ENCODE measurements at places on chromosomes 6 and 20.

DNA sequence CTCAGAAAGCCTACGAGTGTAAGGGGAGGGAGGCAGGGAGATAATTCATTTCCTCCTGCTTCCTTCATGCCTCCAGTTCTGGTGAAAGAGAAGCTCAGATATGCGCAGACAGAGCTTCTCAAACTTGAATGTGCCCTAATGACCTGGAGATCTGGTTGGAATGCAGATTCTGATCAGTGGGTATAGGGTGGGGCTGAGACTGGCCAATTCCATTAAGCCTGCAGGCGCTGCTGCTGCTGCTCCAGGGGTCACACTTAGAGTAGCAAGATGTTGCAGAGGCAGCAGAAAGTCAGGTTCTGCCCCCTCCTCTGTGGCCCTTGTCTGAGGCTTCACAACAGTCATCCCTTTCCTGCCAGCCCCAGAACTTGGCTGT lies 161.0 kb downstream of the DHX35 start:
- DNase-seq = no peak

DNA sequence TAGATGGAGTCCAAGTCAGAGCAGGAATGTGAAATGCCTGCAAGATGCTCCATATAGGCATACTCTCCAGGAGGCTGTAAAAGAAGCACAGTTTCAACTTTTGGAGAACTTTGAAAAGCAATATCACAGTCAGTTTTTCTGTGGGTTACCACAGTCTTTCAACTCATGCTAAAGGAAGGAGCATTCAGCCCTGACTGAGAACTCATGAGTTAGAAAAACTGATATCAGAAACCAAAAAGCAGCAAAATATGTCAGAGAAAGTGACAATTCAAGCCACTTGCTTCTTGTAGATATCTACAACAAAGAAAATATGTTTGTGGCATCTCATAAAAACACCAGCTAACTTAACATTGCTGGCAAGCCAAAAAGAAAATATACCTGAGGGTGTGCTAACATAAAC lies 36.1 kb upstream of the PTCHD4 start:
- DNase-seq = no peak

- DNase-seq = no peak
Measured at GRCh38 chr20:52847731-52848359, 124.3 kb upstream of the TSHZ2 start.

DNA sequence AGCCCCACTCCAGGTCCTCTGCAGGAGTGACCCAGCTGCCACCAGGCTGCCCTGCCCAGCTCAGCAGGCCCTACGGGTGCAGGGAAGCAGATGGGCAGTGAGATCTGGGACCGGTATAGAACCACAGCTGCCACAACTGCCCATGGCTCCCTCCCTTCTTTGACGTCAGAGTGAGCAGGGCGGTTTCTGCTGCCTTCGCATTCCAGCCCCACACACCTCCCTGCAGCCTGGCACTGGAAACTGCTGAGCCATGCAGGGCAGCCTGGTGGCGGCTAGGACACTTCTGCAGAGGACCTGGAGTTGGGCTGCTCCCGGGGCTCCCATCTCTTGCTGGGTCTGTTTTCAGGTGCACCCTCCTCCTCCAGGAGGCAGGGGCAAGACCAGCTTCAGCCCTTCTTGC lies 101.6 kb upstream of the CD93 start:
- no peak for DNase-seq

GRCh38 chr6:53306819-53307347 lies 41.9 kb downstream of the ELOVL5 start:
- DNase-seq = no peak

GRCh38 chr20:57856658-57857057 lies 146.8 kb upstream of the PMEPA1 start:
- DNase-seq = no peak
